ENCODE measurements at places on chromosomes 6 and 20.
A peak's percentile ranks its signal among the peaks of the same experiment; 100 is the strongest.

- no peak for DNase-seq
These were observed 11.1 kb upstream of the ITPR3 start for GRCh38 chr6:33610067-33610466.

GRCh38 chr6:107607116-107607515 is 117.2 kb downstream of the SOBP start:
- no peak for DNase-seq

- no peak for DNase-seq
These were observed 149.5 kb downstream of the BFSP1 start for GRCh38 chr20:17381724-17382123.

DNA sequence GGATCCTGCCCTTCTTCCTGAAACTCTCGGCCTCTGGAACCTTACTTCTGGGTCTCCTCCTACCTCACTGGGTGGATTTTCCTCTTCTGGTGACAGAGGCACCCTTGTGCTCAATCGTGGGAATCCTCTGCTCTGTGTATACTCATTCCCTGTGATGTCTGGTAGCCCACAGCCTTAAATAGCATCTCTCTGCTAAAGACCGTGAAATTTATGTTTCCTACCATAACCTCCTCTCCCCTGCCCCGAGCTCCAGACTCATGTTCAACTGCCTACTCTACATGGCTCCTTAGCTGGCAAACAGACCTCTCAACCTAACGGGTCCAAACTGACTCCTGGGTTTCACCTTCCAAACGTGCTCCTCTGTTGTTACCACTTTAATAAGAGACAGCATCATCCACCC is 9.9 kb downstream of the MMP9 start:
- no peak for DNase-seq

DNA sequence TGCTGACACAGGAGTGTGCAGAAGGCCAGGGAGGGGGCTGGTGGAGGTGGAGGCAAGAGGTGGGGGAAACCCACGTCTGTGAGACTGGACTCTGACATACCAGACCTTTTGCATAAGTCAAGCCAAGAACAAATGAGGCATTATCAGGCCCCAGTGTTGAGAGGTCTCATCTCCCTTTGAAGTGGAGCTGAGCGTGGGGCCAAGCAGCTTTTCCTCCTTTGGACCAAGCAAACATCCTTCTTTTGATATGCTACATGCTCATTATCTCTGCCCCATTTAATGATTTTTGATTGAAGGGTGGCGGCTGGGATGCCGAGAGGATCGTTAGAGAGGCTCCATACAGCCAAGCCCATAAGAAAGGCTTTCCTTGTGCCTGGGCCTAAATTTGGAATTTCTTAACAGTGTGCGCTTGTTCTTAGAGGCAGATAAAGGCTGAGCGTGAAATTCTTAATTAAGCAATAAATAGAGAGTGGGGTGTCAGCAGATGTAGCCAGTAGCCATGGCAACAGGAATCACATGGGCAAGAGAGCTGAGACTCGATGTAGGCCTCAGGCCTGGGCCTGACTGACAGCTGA is 244.5 kb downstream of the PKHD1 start:
- no peak for DNase-seq

DNA sequence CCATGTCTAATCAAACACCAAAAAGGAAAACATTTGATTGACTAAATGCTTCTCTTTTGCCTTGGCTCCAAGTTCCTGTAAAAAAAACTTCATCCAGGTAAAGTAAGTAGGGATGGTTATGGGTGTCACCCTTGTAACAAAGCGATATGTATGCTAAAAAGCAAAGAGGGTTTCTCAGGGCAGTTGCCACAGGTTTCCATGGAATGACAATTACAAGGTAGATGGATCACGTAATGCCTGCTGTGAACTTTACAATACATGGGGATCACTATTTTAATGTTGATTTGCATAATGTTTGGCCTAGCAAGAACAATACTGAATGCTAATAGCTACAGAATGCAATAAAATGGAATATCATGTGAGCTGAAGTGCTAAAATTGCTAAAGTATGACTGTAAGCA is 2.9 kb upstream of the BMP2 start:
- no peak for DNase-seq

DNA sequence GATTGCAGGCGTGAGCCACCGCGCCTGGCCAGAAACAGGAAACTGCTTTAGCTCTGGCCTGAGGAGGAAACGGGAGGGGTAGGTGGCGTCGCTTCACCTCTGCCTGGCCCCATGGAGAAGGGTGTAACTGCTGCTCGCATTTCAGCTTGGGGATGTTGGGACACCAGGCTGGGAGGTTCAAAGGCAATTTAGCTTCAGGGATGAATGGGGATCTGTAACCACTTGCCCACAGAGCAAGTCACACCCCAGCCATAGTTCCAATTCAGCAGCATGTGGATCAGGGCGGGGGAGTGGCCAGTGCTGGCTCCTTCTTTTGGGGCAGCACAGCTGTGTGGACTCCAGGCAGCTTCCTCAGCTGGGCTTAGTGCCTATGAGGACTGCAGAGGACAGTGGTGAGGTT is 34.8 kb upstream of the NUP153 start:
- DNase-seq = no peak

GRCh38 chr20:3990716-3991115 is 24.6 kb downstream of the RNF24 start:
- DNase-seq = no peak

- peak; percentile 40 for DNase-seq
These were observed 6.0 kb upstream of the TRIM26 start for GRCh38 chr6:30219244-30219643.
